ENCODE measurements at places on chromosomes 7 and 10.

- DNase-seq: no peak
Observed at GRCh38 chr7:4103352-4104091, 578.6 kb upstream of the FOXK1 start.

DNA sequence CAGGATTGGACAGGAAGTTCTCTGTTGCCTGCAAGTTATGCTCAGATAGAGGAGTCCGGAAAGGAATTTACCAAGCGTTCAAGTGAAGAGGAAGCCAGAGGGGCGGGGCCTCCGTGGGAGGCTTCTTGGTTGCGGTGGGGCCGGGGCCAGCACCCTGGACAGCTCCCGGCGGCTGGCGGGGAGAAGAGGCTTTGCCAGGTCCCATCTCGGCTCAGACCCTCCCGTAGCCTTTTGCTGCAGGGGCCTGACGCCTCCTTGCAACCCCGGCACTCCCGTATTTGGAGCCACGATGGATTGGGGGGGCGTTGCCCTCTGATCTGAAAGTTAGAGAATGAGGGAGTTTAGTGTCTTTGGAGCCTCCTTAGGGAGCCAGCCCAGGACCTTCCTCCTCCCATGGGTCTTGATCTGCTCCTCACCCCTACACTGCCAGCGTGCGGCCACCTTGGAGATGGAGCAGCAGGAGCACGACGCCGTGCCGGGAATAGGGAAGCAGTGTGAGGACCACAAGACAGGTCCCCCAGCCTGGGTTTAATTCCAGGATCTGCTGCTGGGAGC, 3.1 kb upstream of the SLC18A3 start:
- DNase-seq: peak; percentile 80

- DNase-seq: no peak
Observed at GRCh38 chr10:73782749-73783085, 869 bp downstream of the CHCHD1 start.

DNA sequence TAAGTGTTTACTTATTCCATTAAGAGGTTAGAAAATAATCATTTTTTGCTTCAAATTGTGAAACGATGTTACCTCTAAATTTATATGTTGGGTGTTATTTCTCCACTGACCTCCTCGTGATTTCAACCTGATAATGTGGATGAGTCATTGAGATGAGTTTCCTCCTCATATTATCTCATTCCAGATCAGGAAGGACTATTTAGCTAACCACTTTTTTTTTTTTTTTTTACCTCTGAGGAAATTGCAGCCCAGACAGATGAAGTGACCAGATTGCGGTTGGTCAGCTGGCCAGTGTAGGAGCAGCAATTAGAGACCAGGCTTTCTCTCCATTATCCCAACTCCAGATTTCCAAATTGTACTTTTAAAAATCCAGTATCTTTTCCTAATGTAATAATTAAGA, 248.7 kb downstream of the FZD1 start:
- DNase-seq: peak; percentile 28

GRCh38 chr7:91557789-91558404, 293.7 kb downstream of the FZD1 start:
- DNase-seq: no peak

- DNase-seq: peak; percentile 87
Observed at GRCh38 chr7:29564496-29565223, 1.0 kb downstream of the PRR15 start.

DNA sequence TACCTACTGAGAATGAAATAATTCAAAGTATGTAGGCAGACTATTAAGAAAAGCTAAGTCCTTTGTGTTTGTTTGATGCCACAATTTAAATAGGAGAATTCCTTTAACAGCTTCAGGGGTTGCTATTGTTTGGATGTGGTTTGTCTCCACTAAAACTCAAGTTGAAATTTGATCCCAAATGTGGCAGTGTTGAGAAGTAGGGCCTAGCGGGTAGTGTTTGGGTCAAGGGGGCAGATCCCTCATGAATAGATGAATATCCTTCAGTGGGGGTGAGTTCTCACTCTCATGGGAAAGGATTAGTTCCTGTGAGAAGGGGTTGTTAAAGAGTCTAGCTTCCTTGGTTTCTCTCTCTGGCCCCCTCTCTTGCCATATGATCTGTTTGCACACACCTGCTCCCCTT, 97.0 kb downstream of the HGF start:
- no peak for DNase-seq

DNA sequence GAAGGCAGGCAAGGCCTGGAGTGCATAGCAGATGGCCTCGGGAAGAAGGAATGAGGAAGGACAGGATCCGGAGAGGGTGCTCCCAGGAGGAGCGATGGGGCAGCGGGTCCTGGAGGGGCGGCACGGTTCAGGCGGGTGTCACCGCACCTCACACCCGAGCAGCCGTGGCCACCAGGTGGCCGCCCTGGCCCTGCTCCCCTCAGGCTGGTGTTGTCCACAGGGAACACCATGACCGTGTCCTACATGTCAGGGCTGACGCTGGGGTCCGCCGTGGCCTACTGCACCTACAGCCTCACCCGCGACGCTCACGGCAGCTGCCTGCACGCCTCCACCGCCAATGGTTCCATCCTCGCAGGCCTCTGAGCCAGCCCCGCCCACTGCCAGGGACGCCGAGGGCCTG, 19.8 kb downstream of the SLC29A4 start:
- DNase-seq: no peak

DNA sequence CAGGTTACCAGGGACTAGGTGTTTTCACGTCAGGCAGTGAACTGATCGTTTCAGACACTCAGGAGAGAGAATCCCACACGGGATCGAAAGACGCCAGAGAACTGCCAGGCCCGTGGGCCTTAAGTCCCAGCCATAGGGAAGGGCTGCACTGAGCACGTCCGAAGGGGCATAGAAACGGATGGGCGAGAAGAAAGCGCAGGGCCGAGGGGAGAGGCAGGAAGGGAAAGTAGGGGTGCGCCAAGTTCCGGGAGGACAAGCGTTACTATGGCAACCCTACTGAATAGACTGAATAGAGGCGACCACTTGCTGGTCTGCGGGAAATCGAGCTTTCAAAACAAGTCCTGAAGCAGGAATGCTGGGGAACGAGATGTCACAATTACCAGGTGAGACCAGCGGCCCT, 421.3 kb upstream of the NUPR2 start:
- DNase-seq: no peak

- no peak for DNase-seq
Observed at GRCh38 chr7:15490291-15490690, 71.5 kb downstream of the AGMO start.

DNA sequence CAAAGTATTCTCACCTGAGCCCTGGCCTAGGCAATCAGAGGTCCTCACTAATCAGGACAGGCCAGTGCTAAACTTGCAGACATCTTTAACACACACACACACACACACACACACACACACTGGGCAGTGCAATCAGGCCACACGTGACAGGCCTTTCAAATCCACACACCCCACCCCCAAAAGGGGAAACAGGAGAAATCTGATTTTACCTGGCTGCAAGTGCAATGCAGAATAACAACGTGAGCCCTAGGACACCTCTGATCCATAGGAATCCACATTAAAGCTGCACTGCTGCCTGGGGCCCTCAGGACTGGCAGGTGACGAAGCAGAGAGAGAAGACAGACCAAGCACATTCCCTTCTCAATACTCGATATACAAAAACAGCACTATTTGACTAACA, 218.9 kb downstream of the FAM107B start:
- no peak for DNase-seq

DNA sequence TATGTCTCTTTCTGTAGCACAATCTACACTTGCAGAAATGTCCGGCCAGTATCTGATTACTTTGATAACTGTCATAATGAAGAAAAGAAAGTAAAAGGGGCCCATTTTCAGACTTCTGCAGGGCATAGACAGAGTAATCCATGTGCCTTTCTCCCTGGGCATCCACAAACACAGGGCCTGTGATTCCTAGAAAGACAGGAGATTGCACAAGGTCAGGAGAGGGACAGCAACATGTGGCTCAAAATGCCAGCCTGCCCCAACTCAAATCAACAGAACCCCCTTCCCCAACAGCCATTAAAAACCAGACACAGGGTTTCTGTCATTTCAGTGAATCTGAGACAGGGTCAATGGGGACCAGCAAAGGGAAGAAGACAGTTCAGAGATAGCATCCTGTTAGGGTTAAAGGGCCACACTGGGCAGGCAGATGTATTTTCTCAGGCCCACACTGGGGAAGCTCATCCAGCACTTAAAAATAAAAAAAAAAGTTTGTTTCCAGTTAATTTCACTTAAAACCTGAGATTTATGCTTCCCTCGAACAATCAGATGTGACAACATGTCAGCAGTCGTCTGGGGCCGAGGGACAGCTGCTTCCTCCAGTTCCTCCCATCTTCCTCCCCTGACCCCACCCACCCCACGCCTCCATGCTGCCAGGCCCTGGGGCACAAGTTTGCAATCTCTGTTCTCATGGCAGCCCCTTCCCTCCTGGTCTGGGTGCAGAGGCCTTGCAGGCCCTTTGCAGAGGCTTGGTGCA, 30.7 kb upstream of the ACSL5 start:
- DNase-seq: no peak

DNA sequence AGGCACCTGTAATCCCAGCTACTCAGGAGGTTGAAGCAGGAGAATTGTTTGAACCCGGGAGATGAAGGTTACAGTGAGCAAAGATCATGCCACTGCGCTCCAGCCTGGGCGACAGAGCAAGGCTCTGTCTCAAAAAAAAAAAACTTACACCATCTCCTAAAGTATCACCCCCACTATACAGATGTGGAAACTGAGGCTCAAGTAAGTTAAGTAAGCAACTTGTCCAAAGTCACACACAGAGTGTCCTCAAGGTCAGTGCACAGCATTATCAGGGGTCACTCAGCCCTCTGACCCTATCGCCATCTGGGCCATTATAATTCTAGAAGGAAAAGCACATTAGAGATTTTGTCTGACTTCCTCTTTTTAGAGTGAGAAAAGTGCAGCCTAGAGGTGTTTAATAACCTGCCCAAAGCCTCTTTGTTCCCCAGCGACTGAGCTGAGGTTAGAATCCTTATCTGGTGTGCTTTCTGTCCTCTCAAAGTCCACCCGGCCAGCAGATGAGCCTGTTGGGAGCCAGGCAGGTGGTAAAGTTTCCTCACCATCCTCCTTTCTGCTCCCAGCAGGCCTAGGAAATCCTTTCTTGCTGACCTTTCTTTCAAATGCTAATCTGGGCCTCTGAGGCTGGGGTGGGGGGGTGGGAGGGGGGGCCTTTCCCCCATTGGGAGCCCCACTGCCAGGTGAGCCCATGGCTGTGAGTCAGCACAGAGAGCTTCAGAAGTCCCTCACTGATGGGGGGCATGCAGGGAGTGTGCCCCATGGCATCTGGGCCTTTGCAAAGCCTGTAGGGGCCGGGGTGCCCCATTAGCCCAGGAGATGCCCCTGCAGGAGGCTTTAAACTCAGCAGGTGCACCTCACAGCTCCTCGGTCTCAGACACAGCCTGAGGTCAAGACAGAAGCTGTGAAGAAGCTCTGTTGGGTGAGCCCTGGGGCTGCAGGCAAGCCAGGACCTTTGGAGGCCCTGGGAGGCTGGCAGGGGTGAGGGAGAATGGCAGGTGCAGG, 12.0 kb upstream of the KCNMA1 start:
- no peak for DNase-seq

GRCh38 chr7:3673524-3673923, 372.5 kb downstream of the SDK1 start:
- no peak for DNase-seq

GRCh38 chr10:15748126-15748525, 28.4 kb upstream of the ITGA8 start:
- no peak for DNase-seq

GRCh38 chr10:79470096-79470495, 24.7 kb upstream of the ZCCHC24 start:
- DNase-seq: no peak

All from suppressor macrophage (primary cell).